CD4-positive, alpha-beta T cell treated with Interleukin-17A for 4 hours (primary cell): ENCODE measurements at places on chromosomes 12 and 14.

GRCh38 chr12:89674326-89674942 is 34.2 kb downstream of the ATP2B1 start:
- DNase-seq, result no peak

- DNase-seq, result no peak
Observed at GRCh38 chr14:69317102-69317755, 57.3 kb downstream of the GALNT16 start.

- no peak for DNase-seq
Observed at GRCh38 chr12:19517583-19517982, 78.3 kb downstream of the AEBP2 start.

DNA sequence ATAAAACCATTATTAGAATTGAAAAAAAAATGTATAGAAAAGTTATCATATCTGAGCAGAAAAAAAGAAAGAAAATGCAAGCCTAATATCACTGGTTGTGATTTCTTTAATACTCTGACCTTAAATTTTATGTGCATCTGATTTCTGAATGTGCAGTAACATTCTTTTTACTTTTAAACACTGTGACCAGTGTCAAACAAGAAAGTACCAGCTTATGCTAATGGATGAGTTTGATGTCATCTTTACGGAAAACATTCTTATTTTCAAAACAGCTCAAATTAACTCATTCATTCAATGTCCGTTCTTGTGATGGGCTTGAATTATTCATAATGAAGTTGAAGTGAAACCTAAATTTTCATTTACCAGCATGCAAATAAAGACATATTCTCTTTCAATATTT is at the start of gene TAS2R50:
Gene TAS2R50 (minus strand): TSS at position 101 of the 400 bp plus-strand sequence. CDS start 52 bp downstream, at position 49.
- no peak for DNase-seq

DNA sequence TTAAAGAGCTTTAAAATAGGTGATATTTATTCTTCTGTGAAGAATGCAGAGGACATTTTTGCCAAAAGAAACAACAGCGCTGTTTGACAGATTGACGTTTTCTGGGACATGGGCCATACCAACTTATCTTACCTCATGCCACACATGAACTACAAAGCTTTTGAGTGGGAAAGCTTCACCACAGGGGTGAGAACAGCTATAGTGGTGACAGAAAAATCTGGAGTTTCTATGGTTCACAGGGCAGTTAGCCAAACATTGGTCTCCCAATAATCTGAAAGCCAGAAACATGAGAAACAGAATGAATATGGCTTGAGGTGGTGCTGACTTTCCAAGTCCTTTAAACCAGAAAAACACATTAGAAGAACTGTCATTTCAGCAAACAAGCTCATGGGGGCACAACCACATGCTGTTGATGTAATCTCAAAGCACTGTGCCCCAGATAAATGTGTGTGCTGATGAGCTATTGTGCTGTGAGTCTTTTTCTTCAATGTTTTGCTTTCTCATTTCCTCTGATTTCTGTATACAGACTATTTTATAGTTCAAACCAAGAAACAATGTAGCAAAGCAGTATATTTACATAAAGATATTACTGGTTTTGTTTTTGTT is 905.4 kb downstream of the SLC16A7 start:
- DNase-seq, result no peak

- DNase-seq, result no peak
Observed at GRCh38 chr12:121441555-121441954, 41.6 kb downstream of the RNF34 start.
